Sigmoid colon (tissue), 7 donors: ENCODE measurements at places on chromosomes 5 and 9. TPM values are rescaled to one million over a fixed set of nuclear protein-coding genes. Genes with fewer than 3 reads are reported as not detected.

DNA sequence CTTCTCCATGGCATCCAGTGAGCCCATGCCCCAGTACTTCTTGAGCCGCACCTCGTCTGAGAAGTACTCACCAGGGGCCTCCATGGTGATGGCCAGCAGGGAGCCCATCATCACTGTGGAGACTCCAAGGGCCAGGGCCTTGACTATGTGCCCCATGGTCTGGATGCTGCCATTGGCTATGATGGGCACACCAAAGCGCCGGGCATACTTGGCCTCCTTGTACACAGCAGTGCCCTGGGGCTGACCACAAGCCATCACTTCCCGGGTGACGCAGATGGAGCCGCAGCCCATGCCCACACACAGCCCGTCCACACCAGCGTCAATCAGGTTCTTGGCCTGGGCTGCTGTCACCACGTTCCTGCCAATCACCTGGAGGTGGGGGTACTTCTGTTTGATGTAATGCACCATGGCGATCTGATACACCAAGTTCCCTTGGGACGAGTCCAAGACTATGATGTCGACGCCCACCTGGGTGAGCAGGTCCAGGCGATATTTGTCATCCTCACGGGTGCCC is 7.0 kb upstream of the DCAF12 start:
- DNase-seq, result no peak

DNA sequence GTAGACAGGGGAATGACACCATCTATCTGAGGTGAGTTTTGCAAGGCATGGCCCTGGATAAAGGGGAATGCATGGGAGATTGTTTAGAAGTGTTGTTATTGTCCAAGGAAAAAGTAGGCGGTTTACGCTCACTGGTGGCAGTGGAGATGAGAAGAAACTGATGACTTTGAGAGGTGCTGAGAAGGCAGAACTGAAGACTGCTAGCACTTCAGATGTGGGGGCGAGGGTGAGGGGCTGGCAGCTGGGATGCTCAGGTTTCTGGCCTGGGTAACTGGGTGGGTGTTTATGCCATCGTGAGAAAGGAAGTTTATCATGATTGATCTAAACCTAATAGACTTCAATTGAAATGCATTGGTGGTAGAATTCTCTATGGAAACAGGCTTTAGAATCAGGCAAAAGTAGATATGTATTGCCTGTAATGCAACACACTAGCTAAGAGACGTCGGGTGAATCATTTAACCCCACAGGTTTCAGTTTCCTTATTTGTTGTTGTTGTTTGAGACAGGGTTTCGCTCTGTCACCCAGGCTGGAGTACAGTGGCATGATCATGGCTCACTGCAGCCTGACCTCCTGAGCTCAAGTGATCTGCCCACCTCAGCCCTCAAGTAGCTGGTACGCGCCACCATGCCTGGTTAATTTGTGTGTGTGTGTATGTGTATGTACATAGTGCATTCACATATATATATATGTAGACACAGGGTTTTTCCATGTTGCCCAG is 123.5 kb downstream of the SLC24A2 start:
- no peak for DNase-seq

SPINK7 gene
- not detected for total RNA-seq

PCDHAC1 gene
- 1.7 TPM for total RNA-seq

DNA sequence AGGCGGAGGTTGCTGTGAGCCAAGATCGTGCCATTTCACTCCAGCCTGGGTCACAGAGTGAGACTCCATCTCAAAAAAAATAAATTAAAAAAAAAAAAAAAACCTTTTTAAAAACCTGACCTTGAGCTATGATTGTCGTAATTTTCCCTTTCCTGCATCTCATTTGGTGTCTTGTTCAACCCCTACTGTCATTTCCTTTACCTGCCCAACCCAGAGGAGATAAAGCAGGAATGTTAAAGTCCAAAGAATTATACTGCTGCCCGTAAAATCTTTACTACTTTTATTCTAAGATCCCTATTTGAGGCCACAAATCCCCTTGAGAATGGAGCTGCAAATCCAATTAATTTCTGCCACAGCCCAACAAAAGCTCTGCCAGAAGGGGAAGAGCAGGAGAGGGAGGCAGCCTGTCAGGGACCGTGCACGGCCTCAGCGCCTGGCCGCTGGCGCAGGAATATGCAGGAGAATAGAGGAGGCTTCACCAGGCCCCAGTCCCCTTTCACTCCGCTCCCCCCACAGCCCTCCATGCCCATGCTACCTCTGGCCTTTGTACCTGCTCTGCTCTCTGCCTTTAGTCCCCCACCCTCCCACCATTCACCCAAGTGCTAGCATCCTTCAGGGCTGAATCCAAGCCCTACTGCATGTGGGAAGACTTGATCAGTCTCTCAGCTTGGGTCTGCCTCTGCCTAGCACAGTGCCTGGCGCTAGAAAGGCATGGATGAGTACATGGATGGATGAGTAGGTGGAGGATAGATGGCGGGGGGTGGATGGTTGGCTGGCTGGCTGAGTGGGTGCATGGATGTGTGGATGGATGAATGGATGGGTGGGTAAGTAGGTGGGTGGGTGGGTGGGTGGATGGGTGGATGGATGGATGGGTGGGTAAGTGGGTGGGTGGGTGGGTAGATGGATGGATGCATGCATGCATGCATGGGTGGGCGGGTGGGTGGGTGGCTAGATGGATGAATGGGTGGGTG is 99.8 kb upstream of the SARDH start:
- DNase-seq, result no peak

DNA sequence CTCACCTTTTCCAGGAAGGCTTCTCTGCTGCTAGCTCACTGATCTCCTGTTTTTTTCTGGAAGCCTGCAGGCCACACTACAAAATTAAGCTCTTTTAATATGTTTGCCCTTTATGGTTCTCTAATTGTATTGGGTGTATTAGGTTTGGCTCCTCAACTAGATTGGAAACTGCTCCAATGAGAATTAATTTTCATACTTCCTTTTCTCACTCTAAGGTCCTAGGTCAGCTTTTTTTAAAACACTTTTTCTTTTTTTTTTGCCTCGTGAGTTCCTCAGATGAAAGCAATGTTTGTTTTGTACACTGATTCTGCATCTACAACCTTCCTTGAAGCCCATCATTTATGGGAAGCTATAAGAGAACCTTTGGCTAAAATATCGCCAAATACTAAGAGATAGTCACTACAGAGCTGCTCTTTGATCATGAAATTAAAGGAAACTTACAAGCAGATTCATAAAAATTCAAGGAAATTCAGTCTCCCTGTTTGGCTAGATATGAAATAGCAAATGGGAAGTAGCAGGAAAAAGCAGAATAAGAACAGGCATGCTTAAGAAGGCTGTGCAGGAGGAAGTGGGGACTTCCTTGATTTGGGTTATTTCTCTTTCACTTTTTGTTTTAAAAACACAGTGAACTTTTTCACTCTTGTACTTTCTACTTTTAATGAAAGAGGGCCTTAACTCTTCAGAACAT is 55.2 kb upstream of the FYB1 start:
- no peak for DNase-seq

PTTG1 gene
- 1.8 TPM for total RNA-seq

DNA sequence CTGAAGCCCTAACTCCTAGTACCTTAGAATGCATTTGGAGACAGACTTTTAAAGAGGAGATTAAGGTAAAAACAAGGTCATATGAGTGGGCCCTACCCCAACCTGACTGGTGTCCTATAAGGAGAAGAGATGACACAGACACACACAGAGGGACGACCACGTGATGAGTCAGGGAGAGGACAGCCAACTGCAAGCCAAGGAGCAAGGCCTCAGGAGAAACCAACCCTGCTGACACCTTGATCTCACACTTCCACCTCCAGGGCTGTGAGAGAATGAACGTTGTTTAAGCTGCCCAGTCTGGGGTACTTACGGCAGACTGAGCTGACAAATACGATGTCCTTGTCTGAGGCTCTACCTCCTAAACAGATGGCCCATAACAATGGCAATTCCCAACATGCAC is 93.6 kb downstream of the ROR2 start:
- DNase-seq, result peak; percentile 64

- peak; percentile 89 for DNase-seq
Observed at GRCh38 chr9:89497978-89498851, at the start of gene SEMA4D. Gene SEMA4D, minus strand, starts transcription at chr9:89498113. Its CDS starts 92,657 bp downstream, at chr9:89405456.

NUDT12 gene
- 8.4 TPM for total RNA-seq

RAD1 gene
- 21.8 TPM for total RNA-seq

DNA sequence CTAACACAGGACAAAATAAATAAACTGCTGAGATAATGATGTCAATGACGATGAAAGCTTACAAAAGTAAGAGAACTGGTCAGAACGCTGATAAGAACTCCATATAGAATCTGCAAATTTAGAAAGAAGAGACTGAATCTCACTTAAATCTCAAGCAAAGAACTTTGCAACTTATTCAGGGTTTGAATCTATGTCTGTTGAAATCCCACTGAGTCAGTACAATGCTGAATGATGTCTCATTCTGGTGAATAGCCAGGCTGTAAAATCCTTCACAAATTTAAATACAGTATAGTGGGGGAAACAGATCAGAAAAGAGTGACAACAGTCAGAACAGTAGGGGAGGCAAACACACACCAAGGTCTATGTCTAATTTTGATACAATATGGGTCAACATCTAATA is 38.9 kb upstream of the NR3C1 start:
- DNase-seq, result no peak

DNA sequence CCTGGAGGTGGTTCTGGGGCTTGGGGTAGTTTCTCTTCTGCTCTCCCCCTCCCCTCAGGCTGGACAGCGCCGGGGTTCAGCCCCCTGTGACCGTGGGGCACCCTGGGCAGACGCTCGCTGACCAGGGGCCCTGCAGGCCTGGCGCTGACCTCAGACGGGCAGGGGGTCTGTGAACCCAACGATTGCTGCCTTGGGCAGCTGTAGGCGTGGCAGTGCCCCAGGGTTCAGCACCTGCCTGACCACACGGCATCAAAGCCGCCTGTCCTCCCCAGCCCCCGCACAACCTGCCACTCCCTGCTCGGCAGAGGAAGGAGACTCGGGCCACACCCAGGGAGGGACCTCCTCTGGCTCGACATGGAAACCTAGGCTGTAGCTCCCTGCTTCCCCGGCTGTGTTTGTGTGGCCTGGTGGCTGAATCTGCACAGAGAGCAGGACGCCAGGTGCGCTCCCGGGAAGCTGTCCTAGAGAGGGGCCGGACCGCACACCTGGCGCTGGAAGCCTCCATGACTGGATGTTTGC is 12.2 kb downstream of the LCN12 start:
- no peak for DNase-seq

SH3RF2 gene
- total RNA-seq, result 0.28 TPM

PCDHB11 gene
- 5.0 TPM for total RNA-seq

GRCh38 chr9:24832307-24832706 is 286.6 kb upstream of the IZUMO3 start:
- no peak for DNase-seq
